Pons (tissue), 1 donor: ENCODE measurements at places on chromosomes 2 and 18.

GRCh38 chr2:31219131-31219969, 2.0 kb upstream of the CAPN14 start:
- peak; percentile 35 for DNase-seq

GRCh38 chr2:26884486-26884885, 36.6 kb downstream of the DPYSL5 start:
- DNase-seq, result no peak

GRCh38 chr2:75162897-75163296, 36.4 kb downstream of the TACR1 start:
- peak; percentile 11 for DNase-seq

DNA sequence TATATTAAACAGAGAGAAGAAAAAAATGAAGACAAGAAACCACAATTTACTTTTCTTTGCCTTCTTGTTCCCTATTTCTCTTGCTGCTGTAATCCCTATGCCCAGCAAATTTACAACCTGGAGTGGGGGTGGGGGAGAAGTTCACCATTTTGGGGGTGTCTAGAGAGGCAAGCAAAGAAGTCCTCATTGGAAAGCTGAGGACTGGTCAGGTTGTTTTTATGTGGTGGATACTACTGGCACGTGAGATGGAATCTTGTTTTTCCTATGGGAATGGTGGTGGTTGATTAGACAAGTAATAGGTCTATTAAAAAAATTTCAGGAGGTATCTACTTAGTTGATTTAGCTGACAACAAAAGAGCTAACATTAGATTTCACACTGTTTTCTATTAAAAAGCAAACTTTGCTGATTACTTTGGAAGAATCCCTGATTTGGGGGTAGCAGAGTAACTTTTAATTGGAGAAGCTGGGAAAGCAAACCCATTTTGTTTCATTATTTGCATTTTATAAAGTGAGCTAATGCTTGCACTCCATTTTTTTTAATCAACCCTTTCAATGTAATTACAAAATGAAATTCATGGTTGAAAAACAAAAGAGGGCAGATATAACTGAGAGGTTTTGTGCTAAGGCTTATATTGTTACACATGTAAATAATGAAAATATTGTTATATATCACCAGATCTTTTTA, 6.0 kb downstream of the POU3F3 start:
- DNase-seq, result peak; percentile 75

DNA sequence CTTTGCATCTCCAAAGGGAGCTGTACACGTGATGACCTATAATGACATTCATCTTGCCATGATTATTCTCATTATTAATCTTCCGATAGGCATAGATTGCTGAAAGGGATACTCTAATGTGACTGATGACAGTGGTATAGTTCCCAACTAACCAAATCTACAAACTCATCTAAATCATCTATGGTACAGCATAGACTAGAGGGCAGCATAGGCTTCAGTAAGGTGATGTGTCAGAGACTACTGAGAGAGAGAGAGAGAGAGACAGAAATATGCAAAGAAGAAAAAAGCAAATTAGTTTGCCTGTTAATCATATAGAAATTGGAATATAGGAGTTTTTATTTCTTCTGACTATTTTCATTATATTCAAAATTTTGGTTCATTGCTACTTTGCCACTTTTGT, 89.3 kb downstream of the CSRNP3 start:
- DNase-seq, result peak; percentile 38

DNA sequence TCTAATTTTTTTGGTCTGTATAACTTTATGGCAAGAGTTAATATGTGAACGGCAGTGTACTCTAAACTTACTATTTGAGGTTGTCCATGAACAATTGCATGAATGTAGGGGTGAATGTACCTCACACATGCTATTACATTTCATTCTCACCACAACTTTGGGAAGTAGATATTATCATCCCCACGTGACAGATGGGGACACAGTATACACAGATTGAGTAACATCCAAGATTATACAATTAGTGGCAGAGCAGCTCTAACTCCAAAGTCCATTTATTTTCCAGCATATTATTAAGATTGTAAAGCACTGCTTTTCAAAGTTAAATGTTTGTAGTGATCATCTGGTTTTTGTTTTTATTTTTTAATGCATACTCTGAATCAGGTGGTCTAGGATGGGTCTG, 622.1 kb upstream of the ZEB2 start:
- no peak for DNase-seq

DNA sequence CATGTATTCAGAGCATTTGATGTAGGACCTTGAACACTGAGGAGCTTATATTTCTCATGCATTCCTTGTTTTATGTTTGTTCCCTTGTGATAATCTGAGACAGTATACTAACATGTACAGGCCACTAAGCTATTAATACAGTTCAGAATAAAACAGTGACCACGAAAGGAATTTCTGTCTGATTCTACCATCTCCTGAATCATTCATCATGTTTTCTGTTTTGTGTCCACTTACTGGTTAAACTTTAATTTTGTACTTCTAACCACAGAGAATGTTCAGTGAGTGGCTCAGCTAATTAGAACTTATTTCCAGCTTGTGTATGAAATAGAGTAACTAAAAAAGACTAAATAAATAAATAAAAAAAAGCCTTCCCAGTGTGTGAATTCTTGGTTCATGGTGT, 110.4 kb downstream of the LRP1B start:
- DNase-seq, result no peak

- DNase-seq, result no peak
Observed at GRCh38 chr2:142791335-142791734, 86.1 kb upstream of the KYNU start.

DNA sequence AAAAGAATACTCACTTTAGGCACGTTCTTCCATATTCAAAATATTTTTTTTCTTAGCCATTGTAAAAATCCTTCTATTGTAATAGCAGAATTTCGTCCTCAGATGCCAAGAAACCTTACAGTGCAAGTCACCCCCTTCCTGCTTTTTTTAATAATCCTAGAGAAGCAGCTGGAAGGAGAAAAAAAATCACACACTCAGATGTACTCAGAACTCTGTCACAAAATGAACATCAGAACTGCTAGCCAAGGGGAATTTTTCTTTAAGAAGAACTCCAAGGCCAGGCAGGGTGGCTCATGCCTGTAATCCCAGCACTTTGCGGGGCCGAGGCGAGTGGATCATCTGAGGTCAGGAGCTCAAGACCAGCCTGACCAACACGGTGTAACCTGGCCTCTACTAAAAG, 127.3 kb upstream of the SPATS2L start:
- DNase-seq, result no peak

GRCh38 chr2:8139668-8140200, 542.1 kb upstream of the ID2 start:
- no peak for DNase-seq

GRCh38 chr2:99861376-99861760, 281.0 kb downstream of the AFF3 start:
- no peak for DNase-seq

- DNase-seq, result peak; percentile 58
Observed at GRCh38 chr2:196242131-196242620, 70.8 kb upstream of the STK17B start.

DNA sequence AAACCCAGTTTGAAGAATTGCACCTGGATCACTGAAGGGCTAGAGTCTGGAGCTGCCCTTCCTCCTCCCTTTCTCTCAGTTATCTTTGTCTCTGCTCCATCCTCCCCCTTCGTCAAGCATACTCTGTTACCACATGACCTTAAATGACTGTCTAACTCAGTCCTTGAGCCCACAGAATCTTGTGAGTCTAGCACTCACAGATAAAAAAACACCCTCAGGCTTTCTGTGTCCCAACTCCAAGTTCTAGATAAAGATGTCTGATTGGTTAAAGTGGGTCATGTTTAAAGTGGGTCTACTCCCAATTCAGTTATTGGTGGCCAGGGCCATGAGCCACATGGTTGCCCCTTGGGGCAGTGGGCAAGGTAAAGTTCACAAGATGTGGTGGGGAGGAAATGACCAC, 53.5 kb upstream of the CYP1B1 start:
- no peak for DNase-seq

- peak; percentile 52 for DNase-seq
Observed at GRCh38 chr18:58842978-58843687, 21.5 kb upstream of the ZNF532 start.

DNA sequence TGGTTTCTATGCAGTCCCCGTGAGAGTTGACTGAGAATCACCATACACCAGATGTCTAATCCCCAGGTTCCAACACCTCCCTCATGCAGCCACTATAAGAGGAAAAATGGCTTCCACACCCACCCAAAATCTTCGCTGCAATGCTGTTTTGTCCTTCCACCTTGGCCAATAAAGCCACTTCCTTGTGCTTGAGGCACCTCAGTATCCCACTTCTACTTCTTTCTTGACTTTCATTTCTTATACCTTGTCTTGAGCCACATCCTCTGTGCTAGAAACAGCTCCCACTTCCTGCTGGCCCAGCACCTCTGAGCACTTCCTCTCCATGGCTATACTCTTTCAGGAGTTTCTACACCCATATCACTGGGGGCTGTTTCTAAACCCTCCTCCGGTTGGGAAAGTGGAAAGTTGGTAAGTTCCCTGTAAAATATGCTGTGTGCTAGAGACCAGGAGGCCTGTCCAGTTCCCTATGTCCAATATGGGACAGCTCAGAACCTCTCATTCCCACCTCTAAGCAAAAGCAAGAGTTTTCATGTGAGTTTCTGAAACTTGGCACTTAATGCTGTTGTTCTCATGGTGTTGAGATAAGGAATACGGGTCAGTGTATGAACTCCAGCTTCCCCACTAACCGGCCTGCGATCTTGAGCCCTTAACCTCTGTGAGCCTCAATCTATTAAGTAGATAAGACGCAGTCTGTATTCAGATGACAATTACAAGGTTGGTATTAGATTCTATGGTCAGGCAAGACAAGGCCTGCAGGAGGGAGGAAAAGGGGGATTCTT, 209.1 kb upstream of the ID2 start:
- DNase-seq, result no peak

DNA sequence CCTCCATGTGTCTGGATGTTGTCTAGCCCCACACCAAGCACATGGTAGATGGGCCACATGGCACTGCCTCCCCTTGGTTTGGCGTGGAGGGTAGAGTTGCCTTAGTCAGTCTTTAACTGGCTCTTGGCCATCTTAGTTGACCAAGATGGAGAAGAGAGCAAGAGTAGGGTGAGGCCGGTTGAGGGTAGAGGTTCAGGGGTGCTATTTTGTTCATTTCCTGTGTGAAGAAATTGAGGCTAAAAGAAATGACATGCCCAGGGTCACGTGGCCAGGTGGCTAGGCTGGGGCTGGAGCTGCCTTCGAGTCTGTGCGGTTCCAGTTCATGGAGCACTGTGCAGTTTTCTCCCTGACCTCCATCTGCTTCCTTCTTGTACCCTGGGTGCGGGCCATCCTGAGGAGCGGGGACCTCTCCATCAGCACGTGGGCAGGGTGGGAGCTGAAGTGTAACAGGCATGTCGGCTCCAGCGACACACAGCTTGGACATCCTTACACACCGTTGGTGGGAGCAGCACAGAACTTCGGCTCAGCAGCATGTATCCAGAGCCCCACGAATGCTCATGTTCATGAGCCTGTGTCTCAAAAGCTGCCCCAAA, 213.2 kb downstream of the GBX2 start:
- DNase-seq, result no peak

GRCh38 chr2:192414794-192415193, 220.1 kb upstream of the TMEFF2 start:
- DNase-seq, result no peak

DNA sequence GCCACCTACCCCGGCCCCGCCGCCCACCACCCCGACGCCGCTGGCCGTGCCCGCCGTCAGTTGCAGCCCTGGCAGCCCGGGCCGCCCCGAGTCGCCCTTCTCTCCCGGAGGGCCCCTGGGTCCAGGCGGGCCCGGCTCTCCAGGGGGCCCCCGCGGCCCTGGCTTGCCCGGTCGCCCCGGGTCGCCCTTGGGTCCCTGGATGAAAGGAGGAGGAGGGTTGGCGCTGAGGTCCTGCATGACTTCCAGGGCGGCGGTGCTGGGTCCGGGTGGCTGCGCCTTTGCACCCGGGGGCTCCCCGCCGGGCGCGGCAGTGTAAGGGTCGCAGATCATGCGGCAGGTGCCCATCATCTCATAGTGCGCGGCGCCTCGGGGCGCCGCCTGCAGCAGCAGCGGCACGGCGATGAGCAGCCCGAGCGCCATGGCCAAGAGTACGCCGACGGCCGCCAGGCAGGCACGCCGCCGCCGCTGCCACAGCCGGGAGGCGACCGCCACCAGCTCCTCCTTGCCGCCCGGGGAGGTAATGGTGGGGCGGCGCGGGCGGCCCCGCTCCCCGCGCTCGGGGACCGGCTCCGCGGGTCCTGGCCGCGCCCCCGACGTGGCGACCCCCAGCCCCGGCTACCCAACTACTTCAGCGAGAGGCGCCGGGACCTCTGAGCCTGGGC, 570 bp downstream of the C1QL2 start:
- no peak for DNase-seq

DNA sequence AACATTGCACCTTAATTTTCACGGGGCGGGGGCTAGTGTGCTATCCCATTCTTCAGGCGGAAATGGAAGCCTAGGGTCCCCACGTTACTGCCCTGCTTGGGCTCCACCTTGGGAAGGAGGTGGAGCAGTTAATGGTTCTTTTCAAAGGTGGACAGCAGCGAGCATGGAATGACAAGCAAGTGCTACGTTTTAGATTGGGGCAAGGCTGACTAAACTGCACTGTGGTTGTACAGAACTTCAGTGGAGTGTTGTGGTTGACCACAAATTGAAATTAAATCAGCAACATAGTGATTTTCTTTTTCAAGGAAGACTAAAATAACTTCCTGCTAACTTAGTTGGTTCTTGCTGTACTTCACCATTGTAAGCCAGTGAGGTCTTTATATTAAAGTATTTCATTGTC, 47.0 kb downstream of the CHRNA1 start:
- no peak for DNase-seq

DNA sequence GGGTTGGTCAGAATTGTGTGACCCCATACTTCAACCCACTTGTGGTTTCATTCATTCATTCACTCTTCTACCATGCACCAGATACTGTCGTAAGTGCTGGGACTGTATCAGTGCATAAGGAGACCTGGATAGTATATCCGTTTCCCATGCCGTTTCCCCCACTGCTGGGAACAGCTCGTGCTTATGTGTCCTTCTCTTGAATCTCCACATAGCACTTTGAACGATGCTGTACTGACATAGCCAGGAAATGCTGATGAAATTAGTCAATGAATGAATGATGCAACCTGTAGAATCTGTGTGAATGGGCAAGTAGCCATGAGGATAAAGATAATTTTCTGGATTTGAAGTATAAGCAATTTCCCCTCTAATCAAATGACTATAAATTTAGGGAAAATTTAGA, 276.1 kb downstream of the BCL2 start:
- no peak for DNase-seq

DNA sequence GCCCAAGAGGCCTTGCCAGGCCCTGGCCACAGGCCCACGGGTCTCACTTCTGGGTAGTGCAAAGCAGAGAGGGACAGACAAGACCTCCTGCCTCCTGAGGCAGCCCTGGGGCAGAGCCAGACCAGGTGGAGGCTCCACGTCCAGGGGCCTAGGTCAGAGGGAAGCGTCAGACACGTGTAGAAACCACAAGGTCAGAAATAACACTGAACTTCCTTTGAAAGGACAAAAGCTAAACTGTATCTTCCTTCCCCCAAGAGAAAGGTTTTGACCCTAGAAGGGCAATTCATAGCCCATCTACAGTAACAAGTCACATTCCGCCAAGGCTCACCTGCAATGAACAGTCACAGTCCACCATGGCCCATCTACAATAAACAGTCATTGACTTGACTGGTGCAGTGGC, 17.9 kb downstream of the SDC1 start:
- DNase-seq, result no peak
